ENCODE measurements at places on chromosomes 5 and 9. TPM values are rescaled to one million over a fixed set of nuclear protein-coding genes. Genes with fewer than 3 reads are reported as not detected.

Gene APBA1
- 9.8 TPM for total RNA-seq

Gene INSL4
- total RNA-seq = not detected

Gene ELP1
- total RNA-seq = 52.6 TPM

Gene FRRS1L
- under 0.01 TPM for total RNA-seq

Gene SLC2A8
- total RNA-seq = 3.6 TPM

Measured in smooth muscle cell of the umbilical artery (primary cell).